ENCODE measurements at places on chromosomes 1 and 21.

DNA sequence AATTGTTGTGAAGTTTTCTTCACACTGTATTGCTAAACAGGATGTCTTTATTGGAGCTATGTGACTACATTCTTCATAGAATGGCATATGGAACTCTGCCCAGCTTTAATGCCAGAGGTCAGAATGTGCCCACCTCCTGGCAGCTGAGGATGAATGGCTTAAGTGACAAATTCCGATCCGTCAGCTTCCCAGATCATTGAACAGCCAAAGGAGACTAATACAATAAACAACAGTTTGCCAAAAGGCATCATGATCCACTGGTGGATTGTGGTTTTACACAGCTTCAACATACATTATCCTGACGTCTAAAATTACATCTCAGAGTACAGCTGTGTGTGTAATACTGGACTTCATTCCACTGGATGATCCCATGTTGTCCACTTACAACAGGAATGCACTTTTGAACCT, 68.7 kb upstream of the C1orf105 start:
- no peak for DNase-seq

- no peak for DNase-seq
Measured at GRCh38 chr1:25924454-25924853, 18.2 kb upstream of the STMN1 start.

GRCh38 chr1:216224233-216224632, 199.0 kb downstream of the USH2A start:
- no peak for DNase-seq

- DNase-seq: no peak
Measured at GRCh38 chr1:3662080-3662671, 9.9 kb downstream of the TP73 start.

- no peak for DNase-seq
Measured at GRCh38 chr1:31639543-31639942, 5.1 kb downstream of the PEF1 start.

DNA sequence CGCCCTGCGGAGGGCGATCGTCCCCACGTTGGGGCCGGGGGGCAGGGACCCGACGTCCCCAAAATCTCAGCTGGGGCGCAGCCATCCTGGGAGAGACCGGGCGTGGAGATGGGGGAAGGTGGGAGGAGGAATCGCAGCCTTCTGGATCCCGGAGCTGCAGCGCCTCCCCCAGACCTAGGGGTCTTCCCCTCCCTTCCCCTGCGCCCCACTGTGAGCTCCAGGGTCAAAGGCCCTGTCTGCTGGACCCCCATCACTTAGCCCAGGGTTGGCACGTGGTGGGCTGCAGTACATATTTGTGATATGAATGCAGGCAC, 90.2 kb upstream of the VAMP3 start:
- DNase-seq: peak; percentile 9

GRCh38 chr1:212106286-212106792, 70.8 kb downstream of the DTL start:
- DNase-seq: no peak

DNA sequence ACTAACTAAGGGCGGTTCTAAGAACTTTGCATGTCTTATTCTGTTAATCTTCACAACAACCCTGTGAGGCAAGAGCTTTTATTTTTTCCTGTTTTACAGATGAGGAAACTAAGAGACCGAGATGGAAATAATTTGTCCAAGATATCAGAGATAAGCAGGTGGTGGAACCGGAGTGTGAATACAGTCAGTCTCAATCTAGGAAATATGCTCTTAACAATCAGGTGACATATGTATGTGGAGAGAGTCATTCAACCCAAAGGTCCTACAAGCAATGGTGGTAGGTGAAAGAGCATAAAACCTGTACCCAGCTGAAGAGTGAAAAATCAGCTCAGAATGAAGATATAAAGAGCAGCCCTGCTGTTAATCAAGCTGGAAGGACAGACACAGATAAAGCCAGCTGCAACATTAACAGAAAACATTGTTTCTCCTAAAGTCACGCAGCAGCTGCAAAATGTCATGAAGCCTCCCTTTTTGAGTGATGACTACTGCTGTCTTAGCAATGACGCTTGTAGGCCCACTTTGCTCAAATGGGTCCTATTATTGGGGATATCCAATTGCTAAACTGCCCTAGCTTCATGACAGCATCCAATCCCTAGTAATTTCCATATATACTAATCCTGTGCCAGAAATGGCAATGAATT, 30.5 kb upstream of the FCAMR start:
- no peak for DNase-seq

- DNase-seq: no peak
Measured at GRCh38 chr1:161311595-161312181, 1.9 kb upstream of the MPZ start.

GRCh38 chr21:43189936-43190335, 21.1 kb downstream of the CRYAA start:
- no peak for DNase-seq
